ENCODE measurements at places on chromosomes 7 and 10. TPM values are rescaled to one million over a fixed set of nuclear protein-coding genes. Genes with fewer than 3 reads are reported as not detected.

Gene CDH23
- total RNA-seq = 9.7 TPM

Gene FZD1
- total RNA-seq = 5.3 TPM

Gene C10orf90
- total RNA-seq = 3.9 TPM

Gene ECHDC3
- 161 TPM for total RNA-seq

Gene TMEM26
- total RNA-seq = 1.4 TPM

Gene DDX56
- 64.1 TPM for total RNA-seq

Gene LRRC18
- total RNA-seq = not detected

Gene CCNJ
- total RNA-seq = 7.3 TPM

Gene RELN
- total RNA-seq = 1.8 TPM

Gene CPA2
- 2.2 TPM for total RNA-seq

Gene SSMEM1
- 0.39 TPM for total RNA-seq

Gene SMIM30
- 31.9 TPM for total RNA-seq

Gene WAPL
- total RNA-seq = 34.2 TPM

DNA sequence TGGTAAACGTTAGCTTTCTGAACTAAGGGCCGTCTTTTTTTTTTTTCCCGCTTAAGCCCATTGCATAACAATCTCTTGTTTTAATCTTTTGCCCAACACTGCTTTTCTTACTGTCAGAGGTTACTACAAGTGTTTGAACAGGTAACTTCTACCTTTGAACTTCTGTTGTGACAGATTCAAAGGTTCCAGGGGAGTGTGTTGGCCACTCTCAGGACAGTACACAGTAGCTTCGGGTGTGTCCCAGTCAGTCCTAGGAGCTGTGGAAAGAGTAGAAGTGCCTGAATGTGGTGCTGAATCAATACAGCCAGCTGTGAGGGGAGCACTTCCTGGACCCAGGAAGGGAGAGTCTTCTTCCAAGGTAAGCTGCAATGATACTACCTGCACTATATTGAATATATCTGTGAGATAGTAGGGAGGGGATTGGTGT, at the start of gene ACSL5:
TSS of gene ACSL5 (plus strand) at position 205 of the 427 bp plus-strand sequence. CDS start 20,831 bp downstream, outside the sequence.
- no peak for DNase-seq

DNA sequence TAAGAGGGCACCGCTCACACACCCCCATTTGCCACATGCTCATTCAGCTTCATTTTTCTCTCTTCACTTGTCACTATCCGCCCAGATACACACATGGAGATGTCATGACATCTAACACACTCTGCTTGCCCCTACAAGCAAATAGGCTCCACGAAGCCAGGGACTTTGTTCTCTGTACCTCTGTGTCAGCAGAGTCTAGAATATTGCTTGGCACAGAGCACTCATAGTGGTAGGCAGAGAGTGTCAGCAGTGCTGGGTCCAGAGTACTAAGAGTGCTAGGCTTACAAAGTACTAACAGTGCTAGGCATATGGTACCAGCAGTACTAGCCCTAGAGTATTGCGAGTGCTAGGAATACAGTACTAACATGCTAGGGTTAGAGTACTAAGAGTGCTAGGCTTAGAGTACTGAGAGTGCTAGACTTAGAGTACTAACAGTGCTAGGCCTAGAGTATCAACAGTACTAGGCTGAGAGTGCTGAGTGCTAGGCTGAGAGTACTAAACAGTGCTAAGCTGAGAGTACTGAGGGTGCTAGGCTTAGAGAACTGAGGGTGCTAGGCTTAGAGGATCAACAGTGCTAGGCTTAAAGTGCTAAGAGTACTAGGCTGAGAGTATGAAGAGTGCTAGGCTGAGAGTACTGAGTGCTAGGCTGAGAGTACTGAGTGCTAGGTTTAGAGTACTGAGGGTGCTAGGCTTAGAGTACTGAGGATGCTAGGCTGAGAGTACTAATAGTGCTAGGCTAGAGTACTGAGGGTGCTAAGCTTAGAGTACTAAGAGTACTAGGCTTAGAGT, 166.1 kb downstream of the PRKAG2 start:
- no peak for DNase-seq

- no peak for DNase-seq
Observed at GRCh38 chr7:157816086-157816485, 479.3 kb downstream of the DNAJB6 start.

- no peak for DNase-seq
Observed at GRCh38 chr7:108810756-108811385, 241.2 kb downstream of the DNAJB9 start.

DNA sequence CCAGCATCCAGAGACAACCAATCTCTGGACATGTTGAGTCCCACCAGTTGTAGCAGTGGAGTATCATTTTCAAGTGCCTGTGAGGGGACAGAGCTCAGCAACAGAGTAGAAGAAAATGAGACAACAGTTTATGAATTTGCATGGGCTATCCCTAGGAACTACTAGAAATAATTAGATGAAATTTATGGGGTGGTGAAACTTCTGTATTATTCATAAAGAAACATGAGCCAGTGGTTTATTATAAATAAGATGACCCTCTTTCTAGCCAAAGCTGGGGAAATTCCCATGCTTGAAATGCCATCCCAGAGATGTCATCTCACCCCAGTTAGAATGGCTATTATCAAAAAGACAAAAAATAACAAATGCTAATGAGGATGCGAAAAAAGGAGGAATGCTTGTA, 55.1 kb upstream of the ITGB8 start:
- no peak for DNase-seq

DNA sequence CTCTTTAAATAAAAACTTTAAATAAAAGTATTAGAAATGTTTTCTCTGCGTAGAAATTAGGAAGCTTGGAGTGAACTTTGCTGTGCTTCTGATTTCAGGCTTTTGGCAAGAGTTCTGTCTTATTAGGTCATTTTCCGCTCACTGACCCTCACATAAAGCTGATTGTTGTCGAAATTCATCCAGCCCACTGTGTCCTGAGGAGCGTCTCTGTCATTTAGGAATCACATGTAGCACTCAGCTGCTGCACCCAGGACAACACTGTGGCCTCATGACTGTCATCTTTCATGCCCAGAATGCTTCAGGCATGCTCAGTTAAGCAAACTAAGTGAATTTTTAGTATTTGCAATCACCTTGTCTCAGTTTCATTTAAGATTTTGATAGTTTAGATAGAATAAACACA, 57.8 kb upstream of the MSRB2 start:
- DNase-seq = no peak

GRCh38 chr10:72298592-72299519, 25.1 kb downstream of the DDIT4 start:
- no peak for DNase-seq

GRCh38 chr7:149721084-149721601, 52.2 kb downstream of the ZNF467 start:
- no peak for DNase-seq

DNA sequence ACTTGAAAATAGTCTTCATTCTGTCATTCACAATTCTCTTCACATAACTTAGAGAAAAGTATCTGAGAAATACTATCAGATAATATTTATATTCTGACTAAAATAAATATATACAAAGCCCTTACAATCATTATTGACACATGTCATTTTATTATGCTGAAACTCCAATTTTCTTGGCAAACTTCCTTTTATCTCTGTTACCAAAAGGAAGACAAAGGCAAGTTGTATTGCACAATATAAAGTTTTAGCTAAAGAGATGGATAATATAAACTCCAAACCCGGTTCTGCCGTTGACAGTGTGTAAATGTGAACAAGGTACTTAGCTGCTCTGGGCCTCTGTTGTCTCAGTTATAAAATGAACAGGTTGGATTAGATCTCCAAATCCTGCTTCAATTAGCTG, 99.0 kb upstream of the MDFIC start:
- DNase-seq = no peak

DNA sequence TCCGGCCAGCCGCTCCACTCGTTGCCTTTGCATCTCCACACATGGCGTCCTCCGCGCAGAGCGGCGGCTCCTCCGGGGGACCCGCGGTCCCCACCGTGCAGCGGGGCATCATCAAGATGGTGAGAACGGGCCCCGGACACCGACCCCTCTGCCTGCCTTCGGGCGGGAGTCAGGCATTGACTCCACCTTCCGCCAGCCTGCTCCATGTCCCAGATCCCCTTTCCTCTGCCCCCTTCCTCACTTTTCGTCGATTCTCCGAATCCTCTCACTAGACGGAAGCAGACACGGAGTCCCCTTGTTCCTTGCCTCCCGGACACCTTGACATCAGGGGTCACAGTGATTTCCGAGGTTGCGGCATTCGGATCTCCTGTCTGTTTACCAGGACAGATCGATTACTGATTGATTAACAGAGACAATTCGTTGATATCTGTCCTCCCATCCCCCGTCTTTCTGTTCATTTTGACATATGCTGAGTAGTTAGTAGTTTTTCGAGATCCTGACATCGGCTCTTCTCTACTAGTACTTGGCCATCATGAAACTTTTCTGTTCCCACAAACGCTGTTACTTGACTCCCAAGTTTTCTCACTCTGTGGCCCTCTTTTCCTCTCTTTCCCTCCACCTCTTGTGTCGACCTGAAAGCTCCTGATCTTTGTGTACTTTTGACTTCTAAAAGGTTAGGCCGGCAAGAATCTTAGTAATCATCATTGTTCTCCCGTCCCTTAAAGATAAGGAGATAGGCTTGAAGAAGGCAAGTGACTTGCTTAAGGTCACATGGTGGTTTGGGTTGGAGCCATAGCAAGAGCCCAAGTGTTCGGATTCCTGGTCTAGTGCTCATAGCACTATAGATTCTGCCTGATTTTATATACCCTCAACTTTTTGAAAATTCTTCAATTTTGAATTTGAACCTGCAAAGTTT, 597 bp downstream of the SND1 start:
- DNase-seq = no peak

- no peak for DNase-seq
Observed at GRCh38 chr10:93190372-93190771, 116.7 kb downstream of the CYP26A1 start.

DNA sequence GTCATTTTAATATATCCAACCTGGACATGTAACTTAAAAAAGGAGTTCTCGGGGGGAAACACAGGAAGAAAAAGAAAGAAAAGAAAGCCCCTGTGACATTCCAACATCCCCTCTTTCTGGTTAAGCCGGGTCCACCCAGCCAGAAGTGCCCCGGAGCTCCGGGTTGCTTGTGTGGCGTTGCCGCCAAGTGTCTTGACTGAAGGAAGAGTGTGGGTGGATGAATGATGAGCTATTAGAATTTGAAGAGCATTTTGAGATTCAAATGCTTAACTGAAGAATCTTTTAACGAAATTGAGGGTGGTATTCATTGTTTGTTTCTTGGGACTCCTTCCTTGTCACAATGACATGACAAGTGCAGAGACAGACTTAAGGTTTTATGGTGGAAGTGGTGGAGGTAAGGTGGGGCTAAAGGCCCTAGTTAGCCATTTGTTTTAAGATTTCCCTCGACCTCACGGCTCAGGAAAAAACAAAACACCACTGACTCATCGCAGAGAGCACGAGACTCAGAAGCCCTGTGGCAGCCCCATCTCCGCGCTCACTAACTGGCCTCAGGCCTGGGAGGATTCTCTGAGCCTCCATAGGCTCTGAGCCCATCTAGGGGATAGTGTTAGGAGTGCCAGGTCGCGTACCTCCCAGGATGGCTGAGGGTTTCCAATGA, 1.8 kb upstream of the GLI3 start:
- DNase-seq = no peak

DNA sequence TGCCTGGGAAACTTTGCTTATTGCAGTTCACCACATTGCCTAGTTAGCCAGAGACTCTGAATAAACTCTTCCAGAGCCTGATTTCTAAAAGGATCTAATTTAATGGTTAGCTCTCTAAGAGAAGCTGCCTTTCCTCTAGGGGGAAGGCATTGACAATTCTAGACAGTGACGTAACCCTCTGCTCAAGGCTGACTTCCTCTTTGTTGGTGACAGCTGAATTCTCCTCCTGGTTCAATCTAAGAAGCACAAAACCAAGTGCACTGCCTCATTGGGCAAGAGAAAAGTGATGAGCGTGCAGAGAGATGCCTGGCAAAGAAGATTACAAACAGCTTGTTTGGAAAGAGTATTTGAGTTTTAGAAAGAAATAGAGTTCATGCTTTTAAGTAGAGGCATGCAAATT, 102.7 kb downstream of the MACC1 start:
- no peak for DNase-seq

DNA sequence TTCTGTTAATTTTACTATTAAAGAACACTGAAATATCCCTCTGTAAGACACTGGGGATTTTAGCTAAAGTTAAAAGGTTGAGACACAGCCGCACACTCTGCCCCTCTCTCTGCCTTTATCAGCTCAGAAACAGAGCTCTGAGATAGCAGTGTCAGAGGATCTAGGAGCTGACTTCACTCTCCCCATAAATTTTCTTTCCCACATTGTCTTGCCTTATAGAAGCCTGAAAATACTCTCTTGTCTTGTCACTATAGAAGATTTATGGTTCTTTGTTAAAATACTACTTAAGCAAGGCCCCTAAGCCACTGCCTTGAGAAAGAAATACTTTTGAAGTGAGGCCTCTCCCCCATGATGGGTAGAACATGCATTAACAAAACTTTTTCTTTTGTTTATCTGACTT, 105.7 kb upstream of the C10orf90 start:
- DNase-seq = no peak

- DNase-seq = no peak
Observed at GRCh38 chr10:43219848-43220247, 47.0 kb downstream of the RASGEF1A start.

DNA sequence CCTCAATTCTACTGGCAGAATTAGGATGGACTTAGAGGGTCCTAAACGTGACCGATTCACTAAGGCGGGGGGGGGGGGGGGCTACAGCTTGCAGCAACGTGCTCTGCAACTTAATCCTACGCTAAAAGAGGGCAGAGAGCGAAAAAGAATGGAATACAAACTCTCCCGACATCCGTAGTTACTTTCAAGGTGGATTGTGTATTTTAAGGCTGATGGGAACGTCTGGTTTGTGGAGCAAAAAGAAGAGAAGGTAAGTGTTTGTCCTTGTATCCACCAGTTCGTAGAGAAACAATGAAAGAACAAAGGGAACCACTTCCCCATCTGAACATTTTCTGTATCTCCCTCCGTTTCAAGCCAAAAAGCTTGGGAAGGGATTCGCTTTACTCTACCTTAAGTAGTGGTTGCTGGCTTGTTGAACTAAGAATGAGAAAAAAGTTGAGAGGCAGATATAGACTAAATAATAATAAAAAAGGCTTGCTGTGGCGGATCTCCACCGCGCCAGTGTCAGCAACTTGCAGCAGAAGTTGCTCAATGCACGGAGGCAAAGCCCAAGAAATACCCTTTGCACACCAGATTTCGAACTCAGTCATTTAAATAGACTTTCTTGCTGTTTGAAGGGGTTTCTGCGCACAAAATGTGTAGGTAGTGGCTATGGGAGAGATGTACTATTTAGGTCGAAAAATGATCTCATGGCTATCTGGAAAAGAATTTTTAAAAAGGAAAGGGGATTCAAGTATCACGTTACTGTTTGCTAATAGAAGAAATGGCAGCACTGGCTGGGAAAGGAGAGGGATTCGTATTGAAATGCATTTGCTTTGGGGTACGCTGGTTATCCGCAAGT, 736 bp downstream of the SKIDA1 start:
- no peak for DNase-seq

DNA sequence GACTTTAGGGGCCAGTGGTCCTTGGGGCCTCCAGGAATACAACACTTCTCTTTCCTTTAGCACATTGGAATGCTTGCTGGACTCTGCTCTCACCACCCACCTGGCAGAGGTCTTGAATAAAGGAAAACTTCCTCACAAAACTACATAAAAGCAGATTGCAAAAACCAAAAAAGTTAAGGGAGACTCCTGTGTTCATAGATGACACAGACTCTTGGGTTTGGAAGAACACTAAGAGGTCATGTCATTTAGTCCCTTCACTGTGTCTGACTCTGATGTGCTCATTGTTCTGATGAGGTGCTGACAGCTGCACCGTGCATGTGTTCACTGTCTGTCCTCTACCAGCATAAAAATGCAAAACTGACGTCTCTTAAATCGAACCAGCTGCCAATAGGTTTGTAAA, 11.4 kb downstream of the BLNK start:
- DNase-seq = no peak

GRCh38 chr7:45646207-45646821, 72.1 kb downstream of the ADCY1 start:
- DNase-seq = peak; percentile 72

GRCh38 chr7:41817386-41817785, 114.5 kb upstream of the INHBA start:
- no peak for DNase-seq

Data from mesenteric fat pad (tissue), 1 donor.